WTC11 (cell line): ENCODE measurements at places on chromosomes 5 and 9. TPM values are rescaled to one million over a fixed set of nuclear protein-coding genes. Genes with fewer than 3 reads are reported as not detected.

GRCh38 chr5:127801751-127802476 lies 98.7 kb downstream of the CCDC192 start:
- no peak for DNase-seq

- no peak for DNase-seq
These were observed 9.0 kb upstream of the SPINK4 start for GRCh38 chr9:33230756-33231622.

DNA sequence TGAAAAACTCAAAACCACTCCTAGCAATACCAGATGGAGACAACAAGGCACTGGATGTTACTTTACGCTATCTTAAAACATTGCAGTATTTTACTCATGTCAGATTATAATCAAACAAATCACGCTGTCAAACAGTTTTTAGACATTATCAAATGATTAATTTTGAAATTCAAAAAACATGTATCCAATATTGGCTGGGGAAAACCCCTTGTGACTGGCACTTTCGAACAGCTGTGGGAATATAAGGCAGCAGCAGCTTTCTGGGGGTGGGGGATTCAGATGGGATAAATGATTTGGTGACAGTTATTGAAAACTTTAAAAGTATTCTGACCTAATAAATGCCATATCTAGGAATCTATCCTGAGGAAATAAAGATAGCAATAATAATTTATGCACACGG lies 28.7 kb downstream of the ELL2 start:
- DNase-seq: no peak

- DNase-seq: no peak
These were observed 7.5 kb downstream of the ADAMTSL2 start for GRCh38 chr9:133542002-133542401.

DNA sequence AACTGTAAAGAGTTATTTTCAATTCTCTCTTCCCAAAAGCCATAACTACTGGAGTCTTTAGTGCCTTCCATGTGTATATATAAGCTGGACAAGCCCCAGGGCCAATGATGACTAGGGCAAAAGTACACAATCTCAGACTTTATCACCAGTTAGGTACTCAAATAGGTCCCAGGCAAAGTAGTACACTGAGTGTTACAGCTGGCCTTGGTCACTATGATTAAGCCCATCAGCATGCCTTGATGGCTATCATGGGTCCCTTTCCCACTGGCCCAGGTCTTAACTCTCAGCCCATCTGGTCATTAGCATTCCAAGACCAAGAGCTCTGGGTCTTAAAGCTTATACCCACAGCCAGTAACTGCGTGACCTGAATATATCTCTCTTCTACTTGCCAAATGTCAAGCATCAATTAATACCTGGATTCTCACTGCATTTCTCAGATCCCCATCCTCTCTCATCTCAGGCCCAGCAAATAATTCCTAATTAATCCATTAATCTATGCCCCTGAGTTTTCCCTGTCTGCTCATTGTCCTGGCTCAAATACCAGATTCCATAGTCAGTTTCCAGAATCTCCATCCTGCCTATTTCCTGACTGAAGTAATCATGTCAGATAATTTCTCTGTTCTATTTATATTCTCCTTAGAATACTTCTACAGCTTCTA lies 62.3 kb downstream of the NR6A1 start:
- DNase-seq: no peak

GRCh38 chr5:102223542-102224477 lies 72.3 kb downstream of the SLCO4C1 start:
- DNase-seq: no peak

- DNase-seq: no peak
These were observed 81.7 kb downstream of the ADAMTS19 start for GRCh38 chr5:129541648-129542251.

DNA sequence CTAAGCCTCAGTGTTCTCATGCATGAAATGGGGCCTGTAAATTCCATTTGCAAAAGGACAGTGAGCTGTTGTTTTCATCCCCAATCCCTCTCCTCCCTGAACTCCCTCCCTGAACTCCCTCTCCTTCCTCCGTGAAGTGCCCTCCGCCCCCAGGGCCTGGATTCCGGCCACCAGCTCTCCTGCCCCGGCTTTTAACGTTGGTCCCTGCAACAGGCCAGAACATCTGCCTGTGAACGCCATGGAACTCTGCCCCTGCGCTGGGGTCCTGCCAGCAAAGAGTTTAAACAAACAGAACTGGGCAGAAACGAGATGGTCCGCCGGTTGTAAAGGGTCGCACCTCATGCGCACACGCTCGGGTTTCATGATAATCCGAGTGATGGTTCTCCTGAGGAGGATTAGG lies 62.4 kb downstream of the SMIM23 start:
- no peak for DNase-seq

DNA sequence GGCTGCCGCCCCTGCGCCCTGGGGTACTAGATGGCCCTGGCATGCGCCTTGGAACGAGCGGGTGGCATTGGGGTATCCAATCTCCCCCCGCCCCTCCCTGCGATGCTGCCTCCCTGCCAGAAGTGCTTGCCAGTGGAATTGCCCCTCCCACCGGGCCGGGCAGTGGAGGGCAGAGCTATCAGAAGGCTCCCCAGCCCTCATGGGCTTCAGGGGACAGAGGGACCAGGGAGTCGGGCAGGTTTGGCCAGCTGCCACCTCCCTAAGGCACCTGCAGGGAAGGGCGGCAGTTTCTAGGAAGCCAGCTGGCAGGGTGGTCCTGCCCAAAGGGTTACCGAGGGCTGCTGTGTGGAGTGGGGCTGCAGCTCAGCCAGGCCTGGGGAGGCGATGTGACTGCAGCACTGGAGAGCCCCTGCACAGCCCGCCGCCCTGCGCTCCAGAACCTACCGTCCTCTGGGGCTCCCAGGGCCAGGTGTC lies 52.8 kb upstream of the EGFL7 start:
- no peak for DNase-seq

DNA sequence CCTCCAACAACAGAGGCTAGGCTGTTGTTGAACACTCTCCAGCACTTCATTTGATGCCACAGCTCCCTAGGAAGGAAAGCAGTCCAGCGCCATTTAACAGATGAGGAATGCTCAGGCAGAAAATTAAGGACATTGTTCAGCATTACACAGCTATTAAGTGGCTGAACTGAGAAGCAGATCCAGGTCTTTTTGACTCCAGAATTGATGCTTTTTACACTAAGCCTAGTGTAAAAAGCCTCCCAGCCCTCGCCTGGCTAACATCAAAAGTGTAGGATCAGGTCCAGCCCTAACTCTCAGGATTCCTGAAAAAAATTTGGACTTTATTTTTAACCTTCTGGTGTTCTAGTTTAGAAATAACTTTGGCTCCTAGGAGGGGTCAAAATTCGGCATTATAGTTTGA lies 106.4 kb upstream of the SMC5 start:
- no peak for DNase-seq

The SCGB3A2 gene
- 57.3 to 79.1 TPM (median 66.0 TPM) in 3 replicates for total RNA-seq

The TAS2R1 gene
- not detected in 3 replicates for total RNA-seq

The SPATA31E1 gene
- 0.04 to 0.07 TPM (median 0.05 TPM) in 3 replicates for total RNA-seq
